ENCODE measurements at places on chromosomes 12 and 14.

DNA sequence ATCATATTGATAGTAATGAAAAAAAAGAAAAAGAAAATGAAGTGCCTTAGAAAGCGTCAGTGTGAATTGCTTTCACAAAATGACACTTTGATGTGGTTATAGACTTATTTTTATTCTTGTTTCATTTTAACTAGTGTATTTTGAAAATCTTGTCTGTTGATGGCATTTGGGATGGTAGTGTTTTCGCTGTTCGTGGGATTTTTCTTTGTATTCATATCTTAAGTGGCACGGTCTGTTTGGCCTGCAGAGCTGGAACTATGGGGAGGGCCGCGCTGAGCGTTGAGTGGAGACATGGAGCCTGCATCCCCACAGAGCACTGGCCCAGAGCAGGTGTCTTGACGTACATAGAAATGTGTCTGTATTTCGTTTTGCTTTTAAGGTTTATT lies 61.6 kb downstream of the WDR20 start:
- DNase-seq, result no peak

- DNase-seq, result no peak
Observed at GRCh38 chr14:45251912-45252311, 1.1 kb downstream of the MIS18BP1 start.

GRCh38 chr12:1104088-1104800 lies 113.2 kb downstream of the ERC1 start:
- DNase-seq, result no peak

- DNase-seq, result peak; percentile 50
Observed at GRCh38 chr12:117854339-117855012, 114.3 kb downstream of the KSR2 start.

- DNase-seq, result no peak
Observed at GRCh38 chr12:124533456-124533855, 34.0 kb downstream of the NCOR2 start.

- DNase-seq, result no peak
Observed at GRCh38 chr14:89430391-89431236, 13.6 kb upstream of the FOXN3 start.

DNA sequence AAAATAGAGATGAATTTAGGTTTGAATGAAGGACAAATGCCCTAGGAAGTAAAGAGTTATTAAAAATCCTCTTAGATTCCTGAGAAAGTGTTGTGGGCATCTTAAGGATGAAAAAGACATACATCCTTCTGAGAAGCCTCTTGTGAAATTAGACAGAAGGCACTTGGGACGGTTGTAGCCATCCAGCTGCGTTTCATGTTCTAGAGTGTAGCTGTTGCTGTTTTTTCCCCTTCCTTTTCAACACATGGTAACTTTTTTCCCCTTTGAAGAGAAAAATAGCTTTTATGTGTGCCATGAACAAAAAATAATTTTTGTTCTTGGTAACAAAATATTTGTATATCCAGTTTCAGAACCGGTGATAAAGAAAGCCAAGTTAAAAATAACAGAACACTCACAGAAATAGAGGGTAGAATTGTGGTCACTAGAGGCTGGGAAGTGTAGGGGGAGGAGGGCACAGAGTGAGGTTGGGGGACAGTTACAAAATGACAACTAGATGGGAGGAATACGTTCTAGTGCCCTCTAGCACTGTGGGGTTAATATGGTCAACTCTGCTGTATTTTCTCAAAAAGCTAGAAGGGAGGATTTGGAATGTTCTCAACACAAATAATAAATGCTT lies 58.4 kb downstream of the PTHLH start:
- no peak for DNase-seq

DNA sequence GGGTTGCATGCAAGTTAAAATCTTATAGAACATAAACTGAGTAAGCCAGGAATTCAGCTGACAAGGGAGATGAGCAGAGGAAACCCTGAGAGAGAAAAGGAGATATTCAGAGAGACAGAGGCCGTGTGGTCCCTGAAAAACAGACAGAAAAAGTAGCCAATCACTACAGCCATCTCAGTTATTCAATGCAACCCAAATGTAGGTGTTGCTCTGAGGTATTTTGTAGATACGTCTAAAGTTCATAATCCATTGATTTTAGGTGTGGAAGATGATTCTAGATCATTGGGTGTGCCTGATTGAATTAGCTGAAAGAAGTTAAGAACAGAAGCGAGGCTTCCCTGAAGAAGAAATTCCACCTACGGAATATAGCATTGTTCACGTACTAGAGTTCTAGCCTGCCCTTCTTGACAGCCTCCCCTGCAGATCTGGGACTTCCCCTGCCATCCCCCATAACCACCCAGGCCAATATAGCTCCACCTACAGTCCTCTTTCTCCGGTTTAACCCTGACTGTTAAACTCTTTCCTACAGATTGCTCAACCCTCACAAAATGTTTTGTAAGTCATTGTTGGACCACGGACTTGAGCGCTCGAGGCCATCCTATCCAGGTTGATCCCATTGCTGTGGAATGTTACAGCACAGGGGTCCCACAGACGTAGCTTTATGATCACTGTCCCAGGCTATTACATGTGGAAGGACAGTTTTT lies 21.7 kb downstream of the AICDA start:
- DNase-seq, result no peak

- peak; percentile 12 for DNase-seq
Observed at GRCh38 chr14:26984311-26985177, 386.7 kb upstream of the NOVA1 start.

GRCh38 chr12:2467447-2468195 lies 327.1 kb upstream of the FKBP4 start:
- no peak for DNase-seq

GRCh38 chr12:132506328-132507160 lies 16.6 kb downstream of the FBRSL1 start:
- DNase-seq, result no peak

GRCh38 chr14:83873669-83874068 lies 1656.3 kb upstream of the FLRT2 start:
- DNase-seq, result no peak

DNA sequence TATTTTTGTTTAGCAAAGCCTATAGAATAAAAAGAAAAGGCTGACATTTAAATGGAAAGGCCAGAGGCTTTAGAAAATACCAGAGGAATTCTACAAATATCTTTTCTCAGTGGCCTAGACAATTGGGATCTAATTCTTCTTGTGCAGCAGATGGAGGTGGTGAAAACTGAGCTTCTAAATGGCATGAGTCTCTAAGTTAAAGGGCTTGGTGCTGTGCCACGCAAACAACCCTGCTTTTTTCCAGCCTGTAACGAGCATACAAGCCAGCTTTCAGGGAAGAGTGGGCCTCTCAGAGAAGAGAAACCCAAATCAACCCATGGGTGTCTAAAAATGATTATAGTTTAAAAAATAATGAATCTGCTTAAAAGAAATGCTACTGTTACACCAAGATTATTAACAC lies 237.9 kb upstream of the NAV3 start:
- DNase-seq, result no peak

GRCh38 chr12:25251769-25252168 lies 1.0 kb upstream of the KRAS start:
- no peak for DNase-seq

DNA sequence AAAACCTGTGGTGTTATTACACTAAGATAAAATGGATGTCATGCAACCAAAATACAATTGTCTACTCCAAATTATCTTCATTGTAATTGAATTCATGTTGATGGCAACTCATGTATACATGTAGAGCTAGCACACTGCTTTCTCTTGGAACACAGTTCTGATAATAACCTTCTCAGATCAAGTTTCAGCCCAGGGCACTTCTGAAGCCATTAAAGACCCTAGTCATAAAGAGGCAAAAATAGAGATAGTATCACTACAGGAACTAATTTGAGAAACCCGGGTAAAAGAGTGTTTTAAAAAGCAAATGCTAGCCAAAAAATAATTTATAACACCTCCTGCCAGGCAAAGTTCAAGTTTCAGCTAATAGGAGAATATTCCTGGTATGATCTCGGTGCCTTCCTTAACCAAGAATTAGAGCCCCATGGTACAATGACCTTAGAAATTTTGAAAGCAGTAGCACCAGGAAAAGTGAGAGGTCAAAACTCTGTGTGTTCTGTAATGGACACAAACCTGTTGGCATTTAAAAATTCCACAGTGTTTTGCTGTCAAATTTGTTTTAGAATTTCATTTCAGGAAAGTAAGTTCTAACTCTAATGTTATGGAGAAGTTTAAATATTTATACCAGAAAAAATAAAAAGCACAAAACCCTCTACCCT lies 105.0 kb upstream of the FRMD6 start:
- no peak for DNase-seq

DNA sequence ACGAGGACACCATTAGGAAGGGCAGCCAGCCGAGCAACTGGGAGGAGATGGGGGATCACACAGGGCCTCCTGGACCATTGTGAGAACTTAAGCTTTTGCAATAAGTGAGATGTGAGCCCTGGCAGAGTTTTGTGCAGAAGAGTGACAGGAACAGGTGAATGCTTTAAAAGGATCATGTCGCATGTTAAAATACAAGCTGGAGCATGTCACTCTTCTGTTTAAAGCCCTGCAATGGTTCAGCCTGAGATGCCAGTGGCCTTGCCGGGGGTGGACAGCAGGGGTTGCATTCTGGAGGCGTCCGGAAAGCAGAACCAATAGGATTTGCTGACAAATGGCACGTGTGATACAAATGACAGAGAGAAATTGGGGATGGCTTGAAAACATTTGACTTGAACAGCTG lies 137.5 kb upstream of the RFLNA start:
- DNase-seq, result no peak

DNA sequence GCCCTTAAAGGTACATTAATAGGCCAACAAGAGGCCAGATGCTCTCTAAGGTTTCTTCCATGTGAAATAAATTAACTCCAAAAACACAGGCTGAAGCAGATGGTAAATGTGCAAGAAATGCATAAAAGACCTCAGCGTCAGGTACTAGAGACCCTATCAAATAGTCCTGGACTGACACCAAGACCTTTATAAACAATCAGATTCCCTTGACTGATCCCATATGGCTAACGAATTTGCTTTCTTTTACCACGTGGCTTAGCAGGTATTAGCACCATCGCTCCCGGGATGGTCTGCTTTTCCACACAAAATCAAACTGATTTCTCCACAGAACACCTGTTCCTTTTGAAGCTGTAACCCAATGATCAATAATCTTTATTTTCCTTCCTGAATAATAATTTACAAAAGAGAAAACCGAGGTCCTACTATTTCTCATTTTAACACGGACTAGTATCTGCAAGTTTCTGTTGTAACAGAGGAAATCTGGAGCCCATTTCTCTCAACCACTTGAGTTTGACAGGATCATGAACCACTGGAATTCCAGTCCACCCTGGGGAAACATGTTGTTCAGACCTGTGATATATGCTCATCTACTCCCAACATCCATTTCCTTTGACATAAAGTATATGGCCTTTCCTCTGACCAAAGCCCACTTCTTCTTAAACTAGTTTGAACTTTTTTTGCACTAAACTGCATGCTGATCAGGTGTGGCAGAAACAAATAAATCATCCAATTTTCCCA lies 48.2 kb upstream of the DAAM1 start:
- DNase-seq, result no peak

GRCh38 chr14:99505089-99505488 lies 23.9 kb downstream of the CCNK start:
- no peak for DNase-seq

- no peak for DNase-seq
Observed at GRCh38 chr12:82930301-82930700, 243.6 kb downstream of the TMTC2 start.

- DNase-seq, result no peak
Observed at GRCh38 chr12:104680491-104680890, 223.7 kb downstream of the CHST11 start.

DNA sequence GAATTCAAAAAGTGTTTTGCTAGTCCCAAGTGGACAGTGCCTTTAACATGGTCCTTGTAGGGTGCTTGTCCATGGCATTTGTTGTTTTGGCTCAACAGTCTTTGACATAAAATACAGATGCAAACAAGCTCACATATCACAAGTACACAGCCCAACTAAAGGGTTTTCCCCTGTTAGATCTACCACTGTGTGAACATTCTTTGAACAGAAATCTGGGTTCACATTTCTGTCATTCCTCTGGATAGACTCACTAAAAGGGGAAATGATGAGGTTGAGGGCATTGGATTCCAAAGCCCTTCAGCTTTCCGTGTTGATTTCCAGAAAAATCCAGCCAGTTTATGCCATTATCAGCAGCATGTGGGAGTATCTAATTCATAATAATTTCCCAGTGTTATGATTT lies 54.1 kb downstream of the EP400 start:
- no peak for DNase-seq

DNA sequence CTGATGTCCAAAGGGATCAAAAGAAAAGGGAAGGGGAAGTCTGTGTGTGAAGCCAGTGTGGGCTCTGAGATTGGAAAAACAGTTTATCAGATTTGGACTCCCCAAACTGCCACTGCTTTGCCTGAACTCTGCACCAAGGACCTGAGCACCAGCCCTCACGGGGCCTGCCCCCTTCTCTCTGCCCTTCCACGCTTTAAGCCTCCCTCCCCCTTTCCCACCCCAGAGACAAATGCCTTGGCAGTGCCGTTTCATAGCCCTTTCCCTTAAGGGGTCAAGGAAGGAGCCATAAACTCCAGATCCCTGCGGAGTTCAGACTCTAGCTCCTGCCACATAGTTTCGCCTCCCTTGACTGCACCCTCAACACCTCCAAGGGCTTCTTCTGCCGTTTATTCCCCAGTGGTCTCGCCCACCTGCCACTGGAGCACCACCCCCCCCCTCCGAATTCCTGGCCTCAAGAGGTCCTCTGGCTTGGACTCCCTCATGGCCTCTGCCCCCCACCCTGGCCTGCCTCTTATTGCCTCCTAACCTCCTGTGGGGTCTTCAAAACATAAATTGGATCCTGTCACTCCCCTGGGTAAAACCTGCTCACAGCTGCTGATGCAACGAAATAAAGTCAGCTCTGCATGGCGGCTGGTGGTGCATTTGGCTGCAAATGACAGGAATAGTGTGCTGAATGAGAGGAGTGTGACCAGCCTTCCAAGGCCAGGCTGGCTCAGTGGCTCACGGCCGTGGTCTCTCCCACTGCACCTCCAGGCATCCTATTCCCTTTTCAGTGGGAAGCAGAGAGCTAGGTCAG lies 18.8 kb downstream of the SLC25A29 start:
- DNase-seq, result no peak

DNA sequence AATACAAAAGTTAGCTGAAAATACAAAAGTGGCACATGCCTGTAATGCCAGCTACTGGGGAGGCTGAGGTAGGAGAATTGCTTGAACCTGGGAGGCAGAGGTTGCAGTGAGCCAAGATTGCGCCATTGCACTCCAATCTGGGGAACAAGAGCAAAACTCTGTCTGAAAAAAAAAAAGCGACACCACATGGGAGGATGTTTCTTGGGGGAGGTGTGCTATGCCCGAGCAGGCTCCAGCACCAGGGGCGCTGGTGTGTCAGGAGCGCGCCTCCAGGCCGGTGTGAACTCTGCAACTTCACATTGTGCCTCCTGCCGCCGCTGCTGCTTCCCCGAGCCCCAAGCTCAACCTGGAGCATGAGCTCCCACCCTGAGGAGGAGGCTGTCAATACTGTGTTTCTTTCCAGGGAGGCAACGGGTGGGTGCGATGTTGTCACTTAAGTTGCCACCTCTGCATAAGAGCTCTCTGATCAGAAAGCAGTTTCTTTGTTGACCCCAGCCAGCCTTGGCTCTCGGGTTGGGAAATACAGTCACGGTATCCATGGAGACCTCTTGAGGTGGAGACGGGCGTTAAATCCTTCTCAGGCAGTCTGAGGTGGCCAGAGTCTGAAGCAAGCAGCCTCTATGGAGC lies 18.9 kb downstream of the DEGS2 start:
- DNase-seq, result no peak

Data from NCI-H1930 (cell line).